ENCODE measurements at places on chromosomes 12 and 14.

DNA sequence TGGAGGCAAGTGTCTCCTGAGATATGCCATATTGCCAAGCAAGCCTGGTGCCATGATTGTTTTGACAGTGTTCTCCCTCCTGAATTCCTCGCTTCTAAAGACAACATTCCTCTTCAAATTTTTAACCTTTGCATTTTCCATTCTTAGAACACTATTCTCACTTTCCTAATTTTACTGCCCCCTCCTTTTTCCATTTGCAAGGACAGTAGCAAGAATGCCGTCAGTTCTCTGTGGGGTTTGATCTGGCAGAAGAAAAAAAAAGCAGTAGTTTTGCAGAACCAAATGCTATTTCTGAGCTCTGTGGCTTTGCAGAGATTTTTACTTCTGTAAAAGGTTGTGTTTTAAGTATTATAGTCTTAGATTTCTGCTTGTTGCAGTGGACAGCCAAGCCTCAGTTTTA, 295.2 kb downstream of the NUAK1 start:
- no peak for DNase-seq

DNA sequence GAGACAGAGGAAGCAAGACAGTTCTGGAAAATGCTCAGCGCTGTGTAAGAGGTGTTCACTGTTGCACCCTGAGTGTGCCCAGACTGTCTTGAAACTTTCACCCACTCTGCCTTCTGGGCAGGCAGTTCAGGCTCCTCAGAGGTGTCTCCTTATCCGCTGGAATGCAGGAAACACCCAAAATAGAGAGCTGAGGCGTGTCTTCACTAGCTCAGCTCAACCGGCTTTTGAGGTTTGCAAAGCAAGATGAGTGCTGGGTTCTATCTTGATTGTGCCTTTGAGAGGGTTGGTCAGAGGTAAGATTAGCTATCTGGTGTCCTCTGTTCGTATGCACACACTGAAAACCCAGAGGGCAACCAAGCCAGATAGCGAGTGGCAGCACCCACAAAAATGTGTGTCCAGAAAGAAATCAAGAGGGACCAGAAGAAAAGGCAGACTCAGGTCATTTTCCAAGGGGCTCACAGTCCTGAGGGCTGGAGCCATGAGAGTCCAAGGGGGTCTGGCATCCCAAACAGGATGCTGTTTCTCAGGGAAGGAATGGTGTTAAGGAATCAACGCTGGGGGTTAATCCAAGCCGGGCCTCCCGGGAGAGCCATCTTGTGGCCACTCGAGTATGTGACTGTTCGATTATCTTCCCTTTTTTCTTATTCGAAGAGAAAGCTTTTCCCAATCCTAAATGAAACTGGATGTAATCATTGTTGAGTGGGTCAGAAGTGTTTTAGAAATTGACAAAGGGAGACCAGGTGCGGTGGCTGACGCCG, 47.1 kb downstream of the TBX3 start:
- DNase-seq = peak; percentile 26

DNA sequence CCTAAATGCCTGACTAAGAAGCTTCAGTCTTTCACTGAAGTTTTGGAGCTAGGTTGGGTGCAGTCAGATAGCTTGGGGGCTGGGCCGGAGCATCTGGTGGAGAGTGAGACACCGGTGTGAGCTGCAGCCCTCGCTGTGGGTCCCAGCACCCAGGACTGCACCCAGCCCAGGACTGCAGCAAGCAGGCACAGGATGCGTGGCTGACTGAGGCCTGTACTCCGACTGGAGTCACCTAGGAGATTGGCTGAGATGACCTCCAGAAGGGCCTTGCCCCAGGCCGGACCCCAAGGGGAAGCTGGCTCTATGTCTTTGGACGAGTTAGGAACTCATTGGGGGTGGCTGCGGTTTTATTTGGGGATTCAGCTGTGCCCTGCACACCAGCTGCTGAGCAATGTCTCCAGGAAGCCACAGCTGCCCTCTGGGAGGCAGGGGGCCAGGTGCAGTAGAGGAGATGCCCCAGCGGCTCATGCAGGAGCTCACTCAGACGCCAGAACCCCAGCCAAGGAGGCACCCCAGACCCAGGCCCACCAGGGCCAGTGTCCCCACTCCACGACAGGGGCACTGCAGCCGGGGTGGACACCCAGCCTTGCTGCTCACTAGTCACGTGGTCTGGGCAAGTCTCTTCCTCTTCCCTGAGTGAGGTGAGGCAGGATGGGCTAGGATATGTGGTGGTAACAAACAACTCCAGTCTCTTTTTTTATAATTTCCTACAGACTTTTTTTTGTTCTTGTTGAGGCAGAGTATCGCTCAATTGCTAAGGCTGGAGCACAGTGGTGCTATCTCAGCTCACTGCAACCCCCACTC, 31.8 kb upstream of the RCOR1 start:
- no peak for DNase-seq

DNA sequence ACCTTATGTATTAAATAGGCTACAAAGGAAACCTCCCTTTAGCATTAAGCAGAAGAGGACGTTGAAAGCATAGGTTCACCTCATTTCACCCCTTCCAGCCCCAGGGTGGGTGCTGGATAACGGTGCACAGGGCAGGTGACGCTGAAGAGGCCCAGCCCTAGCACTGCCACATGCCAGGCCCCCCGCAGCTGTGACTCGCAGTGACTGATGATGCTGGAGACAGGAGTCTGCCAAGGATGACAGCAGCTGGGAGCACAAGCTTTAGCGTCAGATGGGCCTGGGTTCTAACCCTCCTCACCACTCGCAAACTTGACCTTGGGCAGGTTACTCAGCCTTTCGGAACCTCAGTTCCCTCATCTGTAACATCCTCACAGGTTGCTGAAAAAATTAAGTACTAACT, 76.7 kb downstream of the TBK1 start:
- DNase-seq = peak; percentile 45

GRCh38 chr12:121811434-121812319, 7.9 kb downstream of the SETD1B start:
- peak; percentile 61 for DNase-seq

DNA sequence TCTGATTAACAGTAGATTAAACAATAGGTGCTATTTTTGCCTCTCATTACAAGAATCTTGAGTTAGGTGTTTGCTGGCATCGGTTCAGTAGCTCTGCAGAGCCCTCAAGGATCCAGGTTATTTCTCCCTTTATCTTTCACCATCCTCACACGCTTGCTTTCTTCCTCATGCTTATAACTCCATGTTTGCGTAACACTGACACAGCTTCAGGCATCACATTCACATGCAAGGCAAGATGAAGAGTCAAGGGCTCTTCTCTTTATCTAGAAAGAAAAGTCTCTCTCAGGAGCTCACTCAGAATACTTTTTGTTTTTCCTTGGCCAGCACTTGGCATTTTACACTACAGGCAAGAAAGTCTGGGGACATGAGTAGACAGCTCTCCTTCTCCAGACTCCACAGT, 24.2 kb upstream of the PTHLH start:
- no peak for DNase-seq

GRCh38 chr14:104149617-104150135, 11.3 kb downstream of the KIF26A start:
- DNase-seq = no peak

- no peak for DNase-seq
These were observed 6.4 kb upstream of the BRF1 start for GRCh38 chr14:105307052-105307727.

DNA sequence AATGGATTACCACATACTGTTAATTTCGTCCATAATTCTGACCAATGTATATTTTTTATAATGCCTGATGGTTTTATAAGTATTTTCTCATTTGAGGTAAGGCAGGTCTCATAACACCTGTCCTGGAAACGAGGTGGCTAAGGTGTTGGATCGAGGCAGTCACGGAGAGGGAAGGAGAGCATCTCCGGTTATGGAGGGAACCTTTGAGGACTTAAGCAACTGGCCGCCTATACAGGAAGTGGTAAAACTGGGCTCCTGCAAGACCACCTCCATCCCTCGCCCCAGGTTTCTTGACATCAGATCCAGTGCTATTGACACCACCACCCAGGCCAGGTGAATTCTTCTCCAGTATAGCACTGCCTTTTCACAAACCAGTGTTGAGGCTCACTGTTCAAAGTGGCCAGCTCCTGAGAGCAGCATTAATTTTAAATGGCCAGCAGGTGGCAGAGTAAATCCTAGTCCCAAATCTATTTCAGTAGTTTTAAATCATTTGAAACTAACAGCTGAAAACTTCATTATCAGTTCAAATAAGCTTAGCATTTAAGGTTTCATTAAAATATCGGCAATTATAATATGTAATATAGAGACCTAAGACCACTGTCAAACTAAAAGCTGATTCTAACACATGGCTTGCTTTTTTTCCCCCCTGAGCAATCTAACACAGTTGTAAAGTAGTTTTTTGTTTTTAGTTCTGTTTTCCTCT, 100.8 kb downstream of the PPM1A start:
- peak; percentile 65 for DNase-seq

DNA sequence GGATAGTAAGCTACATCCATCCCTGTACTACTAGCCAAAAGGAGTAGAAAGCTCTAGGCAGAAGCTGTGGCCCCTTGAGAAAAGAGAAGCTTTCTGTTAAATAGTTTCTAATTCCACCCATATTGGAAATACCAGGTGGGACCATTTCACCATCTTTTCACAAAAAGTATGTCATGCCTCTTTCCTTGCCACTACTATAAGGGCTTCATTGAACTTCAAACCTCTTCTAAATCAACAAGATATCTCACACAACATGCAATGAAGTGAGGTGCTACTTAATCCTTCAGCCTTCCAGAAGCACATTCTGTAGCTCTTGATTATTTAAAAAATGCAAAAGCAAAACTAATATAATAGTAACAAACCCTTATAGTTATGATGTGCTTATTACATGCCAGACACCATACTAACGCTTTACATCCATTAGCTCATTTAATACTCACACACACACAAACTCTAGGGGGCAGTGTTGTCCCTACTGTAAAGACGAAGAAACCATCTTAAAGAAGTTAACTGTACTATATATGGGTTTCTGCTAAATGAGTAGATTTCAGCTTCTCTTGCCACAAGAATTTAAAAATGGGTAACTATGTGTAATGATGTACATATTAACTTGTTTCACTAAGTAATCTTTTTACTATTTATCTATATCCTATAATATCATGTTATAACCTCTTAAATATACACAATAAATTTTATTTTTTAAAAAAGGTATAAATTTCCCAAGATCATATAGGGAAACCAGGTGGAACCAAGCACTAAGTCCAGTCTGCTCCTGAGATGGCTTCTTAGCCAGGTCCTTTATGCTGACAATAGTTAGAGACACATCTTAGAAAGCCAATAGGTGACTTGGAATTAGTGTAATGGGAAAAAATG, 124.4 kb downstream of the RPS29 start:
- DNase-seq = peak; percentile 82

- DNase-seq = no peak
These were observed 1.3 kb upstream of the ANKRD9 start for GRCh38 chr14:102510616-102511520.

Measured in fibroblast of mammary gland (primary cell).